ENCODE measurements at places on chromosomes 3 and 15.

DNA sequence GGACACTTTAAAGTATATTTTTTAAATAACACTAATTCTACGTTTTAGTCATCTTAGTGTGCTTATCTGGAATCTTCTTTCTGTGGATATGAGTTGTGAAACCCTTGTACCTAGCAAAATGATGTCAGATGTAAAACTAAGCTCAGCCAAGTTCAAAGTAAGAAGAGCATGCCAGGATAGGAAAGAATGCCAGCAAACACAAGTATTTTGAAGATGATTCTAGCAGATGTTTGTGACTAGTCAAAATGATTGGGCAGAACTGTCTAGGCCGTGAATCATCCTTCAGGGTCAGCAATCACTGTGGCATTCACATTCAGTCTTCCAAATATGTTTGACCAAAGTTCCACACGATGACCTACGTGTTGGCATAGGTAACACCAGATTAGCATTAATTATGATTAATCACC lies 5.4 kb upstream of the PLOD2 start:
- no peak for DNase-seq

DNA sequence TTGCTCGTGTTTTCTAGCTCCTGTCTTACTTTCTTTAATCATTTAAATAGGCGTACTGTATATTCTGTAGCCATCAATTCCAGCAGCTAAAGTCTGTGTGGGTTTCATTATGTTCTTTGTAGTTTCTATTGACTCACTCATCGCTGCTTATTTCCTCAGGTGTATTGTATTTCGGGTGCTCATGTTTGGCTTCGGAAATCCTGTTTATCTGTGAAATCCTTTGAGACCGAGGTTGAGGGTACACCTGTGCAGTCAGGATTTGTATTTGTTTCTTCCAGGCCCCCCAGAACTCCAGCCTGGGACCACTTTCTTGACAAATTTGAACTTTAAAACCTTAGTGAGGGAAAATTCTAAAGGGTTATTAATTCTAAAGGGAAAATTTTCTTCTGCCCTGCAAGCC lies 2.0 kb upstream of the PAK2 start:
- no peak for DNase-seq

DNA sequence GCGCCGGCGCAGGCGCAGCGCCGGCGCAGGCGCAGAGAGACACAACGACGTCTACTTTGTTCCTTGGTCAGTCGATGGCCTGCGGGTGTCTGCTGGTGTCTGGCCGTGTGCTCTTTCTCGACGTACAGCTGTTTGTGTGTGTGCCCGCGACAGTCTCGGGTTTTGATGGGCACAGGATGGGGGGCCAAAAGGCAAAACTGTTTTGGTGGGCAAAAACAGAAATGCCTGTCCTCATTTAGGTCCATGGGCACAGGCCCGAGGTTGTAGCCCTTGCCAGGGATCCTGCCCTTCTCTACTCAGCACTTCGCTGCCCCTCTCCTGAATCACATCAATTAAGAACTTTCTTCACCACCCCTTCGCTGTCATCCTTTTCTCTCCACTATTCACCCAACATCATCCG lies 184.8 kb upstream of the CHL1 start:
- no peak for DNase-seq

DNA sequence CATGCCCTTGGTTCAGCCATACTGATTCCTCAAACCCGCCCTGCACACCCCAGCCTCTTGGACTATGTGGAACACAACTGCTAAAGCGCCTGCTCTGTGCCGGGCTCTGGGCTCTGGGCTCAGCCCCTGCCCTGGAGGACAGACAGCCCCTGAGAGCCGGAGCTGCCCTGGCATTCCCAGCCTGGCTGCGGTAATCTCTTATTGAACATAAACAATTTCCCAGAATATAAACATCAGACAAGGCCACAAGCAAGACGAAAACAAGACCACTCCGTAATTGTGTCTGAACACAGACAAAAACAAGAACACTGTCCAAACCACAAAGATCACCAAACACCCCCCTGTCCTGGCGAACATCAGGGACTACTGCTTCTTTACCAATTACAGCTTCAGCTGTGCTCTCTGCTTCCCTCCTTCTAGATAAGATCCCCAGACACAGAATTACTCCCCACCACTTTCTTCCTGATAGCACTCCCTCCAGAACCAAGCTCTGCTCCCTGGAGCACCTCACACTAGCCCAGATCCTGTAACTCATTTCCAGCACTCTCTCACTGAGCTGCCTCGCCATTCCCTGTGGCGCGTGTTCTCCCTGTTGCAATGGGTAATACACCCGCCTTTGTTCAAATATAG lies 57.1 kb upstream of the TLE3 start:
- DNase-seq, result no peak

DNA sequence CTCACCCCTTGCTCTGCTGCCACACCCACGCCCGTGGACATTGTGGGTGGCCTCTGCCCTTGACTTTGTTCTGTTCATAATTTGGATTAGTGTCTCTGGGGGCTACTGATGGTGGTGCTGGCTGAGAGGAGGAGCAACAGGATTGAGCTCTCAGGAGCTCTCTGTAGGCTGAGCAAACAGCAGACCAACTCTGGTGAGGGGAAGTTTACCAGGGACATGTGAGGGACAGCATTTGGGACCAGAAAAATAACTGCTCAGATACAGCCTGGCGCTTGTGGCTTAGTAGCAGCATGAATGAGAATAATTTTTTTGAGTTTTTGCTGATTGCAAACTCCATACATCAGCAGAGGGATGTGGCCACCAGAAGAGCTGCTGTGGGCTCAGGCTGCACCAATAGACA lies 14.8 kb downstream of the PPCDC start:
- no peak for DNase-seq

DNA sequence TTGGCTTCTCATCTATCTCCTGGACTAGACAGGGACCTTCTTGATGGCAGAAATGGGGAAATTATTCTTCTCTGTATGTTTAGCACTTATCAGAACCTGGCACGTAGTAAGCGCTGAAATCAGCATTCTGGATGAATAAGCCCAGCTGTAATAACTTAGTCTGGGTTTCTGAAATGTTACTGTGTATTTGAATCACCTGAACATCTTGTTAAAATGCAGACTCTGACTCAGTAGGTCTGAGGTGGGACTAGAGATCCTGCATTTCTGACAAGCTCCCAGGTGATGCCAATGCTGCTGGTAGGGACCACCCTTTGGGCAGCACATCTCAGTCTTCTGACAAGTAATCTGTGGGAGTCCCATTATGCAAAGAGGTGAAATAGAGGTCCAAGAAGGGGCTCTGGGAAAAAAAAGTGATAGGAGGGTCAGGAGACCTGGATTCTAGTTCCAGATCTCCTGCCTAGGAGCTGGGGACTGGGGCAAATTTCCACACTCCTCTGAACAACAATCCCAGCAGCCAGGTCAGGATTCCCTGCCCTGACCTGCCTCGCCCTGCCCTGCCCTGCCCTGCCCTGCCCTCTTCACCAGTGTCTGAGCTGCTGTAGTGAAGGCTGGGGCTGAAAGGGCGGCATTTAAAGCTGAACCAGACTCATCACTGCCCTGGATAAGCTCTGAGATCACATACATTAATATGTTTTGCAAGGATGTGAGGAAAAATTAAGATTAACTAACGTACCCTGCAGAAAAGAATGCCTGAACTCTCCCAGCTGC lies 17.2 kb upstream of the SLC6A11 start:
- no peak for DNase-seq

GRCh38 chr3:131397889-131398288 lies 16.3 kb downstream of the NUDT16 start:
- DNase-seq, result no peak

GRCh38 chr3:29141918-29142275 lies 139.0 kb upstream of the RBMS3 start:
- no peak for DNase-seq

DNA sequence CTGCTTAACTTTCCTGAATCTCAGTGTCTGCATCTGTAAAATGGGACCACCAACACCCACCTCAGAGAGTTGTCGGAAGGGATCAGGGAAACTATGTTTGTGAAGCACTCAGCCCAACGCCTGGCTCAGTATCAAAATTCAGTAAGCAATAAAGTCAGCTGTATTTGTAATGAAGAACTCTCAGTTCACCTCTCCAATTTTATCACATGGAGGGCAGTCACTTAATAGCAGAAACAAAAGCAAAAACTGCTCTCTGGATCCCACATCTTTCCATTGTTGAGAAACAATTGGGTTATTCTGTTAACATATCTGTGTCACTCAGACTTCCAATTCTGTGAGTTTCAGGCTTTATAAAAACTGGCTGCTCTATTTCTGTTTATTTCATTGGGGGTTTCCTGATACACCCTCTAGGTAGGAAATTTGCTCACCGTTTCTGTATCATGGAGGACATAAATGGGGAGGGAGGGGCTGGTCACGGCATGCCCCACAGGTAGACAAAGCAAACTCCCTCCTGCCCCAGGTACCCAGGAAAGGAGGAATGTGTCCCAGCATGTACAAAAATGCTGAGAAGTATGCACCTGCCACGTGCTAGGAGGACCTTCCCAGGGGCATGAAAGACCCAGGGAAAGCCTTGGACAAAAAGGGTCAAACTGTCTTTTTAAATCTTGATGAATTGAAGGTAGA lies 81.4 kb upstream of the LMOD3 start:
- no peak for DNase-seq
